ENCODE measurements at places on chromosomes 7 and 10. TPM values are rescaled to one million over a fixed set of nuclear protein-coding genes. Genes with fewer than 3 reads are reported as not detected.

- no peak for DNase-seq
Measured at GRCh38 chr10:35606430-35606829, 1.3 kb downstream of the GJD4 start.

DNA sequence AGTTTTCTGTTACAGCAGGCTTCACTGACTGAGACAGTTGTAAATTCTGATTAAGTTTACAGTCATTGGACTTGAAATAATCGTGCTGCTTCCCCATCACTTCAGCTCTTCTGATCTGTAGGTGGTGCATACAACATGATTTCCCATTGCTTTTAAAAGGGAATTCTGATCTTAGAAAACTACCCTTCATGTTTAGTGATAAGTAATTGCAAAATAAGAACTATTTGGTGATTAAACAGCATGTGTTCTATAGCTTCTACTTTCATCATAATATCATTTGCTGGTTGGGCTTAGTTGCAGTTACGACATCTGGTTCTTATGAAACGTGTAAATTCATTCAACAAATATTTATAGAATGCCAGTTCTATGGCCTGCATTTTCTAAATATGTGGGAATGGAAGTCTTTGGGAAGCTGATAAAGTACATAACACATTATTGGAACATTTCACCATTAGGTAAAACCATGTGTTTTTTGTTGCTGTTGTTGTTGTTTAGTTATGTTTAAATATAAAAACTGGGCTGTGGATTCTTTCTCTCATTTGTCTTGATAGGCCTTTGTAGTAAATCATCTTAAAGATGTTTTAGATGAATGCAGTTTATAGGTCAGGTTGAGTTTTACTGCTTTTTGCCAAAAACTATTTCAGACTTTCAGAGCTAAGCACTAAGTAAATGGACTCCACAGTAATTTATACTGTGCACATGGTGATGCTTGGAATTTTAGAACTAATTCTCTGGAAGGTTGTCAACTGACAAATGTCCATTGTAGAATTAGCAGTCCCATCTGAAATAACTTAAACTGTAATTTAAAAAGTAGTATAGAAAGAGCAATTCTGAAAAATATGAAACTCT, 13.1 kb downstream of the GNAI1 start:
- DNase-seq: peak; percentile 69

DNA sequence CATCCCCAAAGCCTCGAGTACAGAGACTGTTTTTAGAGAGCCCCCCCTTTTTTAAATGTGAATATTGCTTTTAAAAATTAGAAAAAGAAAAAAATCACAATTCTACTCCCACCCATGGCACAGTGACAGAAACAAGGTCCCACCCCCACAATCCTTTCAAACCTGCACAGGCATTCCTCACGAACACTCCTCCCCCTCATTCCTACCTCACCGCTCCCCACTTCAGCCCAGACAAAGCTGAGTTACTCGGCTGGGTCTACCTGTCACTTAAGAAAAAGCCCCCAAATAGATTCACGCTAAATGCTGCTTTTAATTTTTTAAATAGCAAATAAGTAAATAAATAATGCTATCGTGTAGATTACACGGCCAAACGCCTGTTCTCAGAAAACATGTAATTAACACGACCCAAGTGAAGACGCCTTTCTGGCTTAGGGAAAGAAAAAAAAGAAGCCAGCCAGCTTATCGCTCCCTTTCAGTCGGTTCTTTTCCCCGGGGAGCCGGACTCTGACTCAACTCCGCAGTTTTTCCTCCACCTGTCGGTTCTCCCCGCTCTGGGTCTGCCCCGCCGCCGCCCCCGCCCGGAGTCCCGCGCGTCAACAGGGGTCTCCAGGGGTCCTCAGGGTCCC, 739 bp downstream of the MPP7 start:
- no peak for DNase-seq

DNA sequence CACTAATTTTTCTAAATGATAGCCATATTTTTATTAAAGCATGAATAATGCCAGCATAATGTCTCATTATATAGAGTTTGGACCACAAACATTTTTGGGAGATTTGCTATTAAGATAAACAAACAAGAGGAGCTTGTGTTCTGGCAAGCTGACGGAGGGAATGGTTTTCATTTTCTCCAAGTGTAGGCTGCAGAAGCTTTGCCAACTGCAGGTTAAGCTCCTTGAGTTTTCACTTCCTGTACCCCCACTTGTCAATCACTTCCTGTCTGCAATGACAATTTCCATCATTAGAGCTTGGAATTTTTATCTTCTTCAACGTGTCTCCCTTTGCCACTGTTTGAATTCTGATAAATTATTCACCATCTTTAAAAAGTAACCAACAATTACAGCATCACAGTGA, 13.4 kb downstream of the EBF3 start:
- no peak for DNase-seq

GRCh38 chr7:100863406-100863950, 3.7 kb upstream of the TRIP6 start:
- DNase-seq: no peak

- peak; percentile 70 for DNase-seq
Measured at GRCh38 chr7:44073664-44074348, 8.4 kb upstream of the PGAM2 start.

DNA sequence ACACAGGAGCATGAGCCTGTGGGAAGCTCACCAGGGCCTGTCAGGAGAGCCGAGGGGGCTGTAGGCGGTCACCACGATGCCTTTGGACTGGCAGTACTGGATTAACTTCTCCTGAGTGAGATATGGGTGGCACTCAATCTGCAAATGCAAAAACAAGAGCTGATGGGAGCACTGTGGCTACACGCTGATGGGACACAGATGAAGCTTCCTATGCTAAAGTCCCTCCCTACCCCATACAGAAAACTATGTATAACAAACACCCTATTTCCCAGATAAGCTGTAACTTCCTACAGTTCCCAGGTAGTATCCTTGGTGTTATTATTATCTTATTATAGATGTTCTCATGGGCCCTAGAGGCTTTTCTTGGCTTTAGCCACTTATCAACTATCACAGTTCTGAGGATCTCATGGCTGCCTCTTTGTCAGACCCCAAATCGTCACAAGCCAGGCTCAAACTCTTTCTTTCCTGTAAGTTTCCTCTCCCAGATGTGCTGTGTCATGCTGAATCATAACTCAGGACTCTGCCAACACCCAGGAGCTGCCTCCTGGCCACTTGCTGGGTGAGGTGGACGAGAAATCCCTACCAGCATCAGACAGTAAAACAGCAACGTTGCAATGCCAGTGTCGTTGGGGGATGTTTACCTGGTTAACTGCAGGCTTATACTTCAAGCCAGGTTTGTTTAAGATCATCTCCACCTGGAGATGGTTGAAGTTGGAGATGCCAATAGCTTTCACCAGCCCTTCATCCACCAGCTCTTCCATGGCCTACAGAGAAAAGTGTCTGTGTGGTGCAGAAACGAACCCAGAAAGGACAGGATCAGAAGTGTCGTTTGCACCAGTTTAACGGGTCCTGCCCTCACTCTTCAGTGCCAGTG, 10.3 kb downstream of the AKR1B1 start:
- peak; percentile 94 for DNase-seq

DNA sequence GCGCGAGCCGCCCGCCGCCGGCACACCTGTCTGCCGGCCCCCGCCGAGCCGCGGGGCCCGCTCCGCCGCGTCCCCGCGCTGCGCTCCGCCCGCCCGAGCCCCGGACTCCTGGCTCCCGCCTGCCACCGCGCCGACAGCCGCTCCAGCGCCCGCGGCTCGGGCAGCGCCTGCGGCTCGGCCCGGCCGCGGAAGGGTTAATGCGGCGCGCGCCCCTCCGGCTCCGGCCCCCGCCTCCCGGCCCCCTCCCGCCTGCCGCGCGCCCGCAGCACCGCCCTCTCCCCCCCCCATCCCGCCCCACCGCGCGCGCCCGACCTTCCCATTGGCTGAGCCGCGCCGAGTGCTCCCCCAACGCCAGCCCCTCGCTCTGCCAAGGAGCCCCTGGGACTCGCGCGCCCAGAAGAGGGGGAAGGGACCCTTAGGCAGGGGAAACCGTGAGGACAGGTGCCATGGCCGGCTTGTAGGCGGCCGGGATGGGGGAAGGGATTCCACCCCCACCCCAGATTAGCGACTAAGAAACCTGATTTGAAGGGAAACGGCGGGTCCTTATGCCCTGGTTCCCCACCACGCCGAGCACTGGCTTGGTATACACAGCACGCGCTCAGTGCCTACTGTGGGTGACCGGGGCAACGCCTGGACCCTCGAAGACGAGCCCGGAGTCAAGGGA, at the start of gene KCNH2:
Gene KCNH2 (minus strand): TSS at position 196 of the 664 bp plus-strand sequence. CDS start 408 bp downstream, outside the sequence.
- DNase-seq: no peak

- DNase-seq: no peak
Measured at GRCh38 chr10:120382360-120382759, 74.7 kb upstream of the PLPP4 start.

- DNase-seq: no peak
Measured at GRCh38 chr7:8056439-8056838, 87.8 kb downstream of the GLCCI1 start.

GRCh38 chr7:35736725-35737124, 41.8 kb upstream of the HERPUD2 start:
- peak; percentile 34 for DNase-seq

- no peak for DNase-seq
Measured at GRCh38 chr7:135998081-135998480, 20.9 kb upstream of the MTPN start.

DNA sequence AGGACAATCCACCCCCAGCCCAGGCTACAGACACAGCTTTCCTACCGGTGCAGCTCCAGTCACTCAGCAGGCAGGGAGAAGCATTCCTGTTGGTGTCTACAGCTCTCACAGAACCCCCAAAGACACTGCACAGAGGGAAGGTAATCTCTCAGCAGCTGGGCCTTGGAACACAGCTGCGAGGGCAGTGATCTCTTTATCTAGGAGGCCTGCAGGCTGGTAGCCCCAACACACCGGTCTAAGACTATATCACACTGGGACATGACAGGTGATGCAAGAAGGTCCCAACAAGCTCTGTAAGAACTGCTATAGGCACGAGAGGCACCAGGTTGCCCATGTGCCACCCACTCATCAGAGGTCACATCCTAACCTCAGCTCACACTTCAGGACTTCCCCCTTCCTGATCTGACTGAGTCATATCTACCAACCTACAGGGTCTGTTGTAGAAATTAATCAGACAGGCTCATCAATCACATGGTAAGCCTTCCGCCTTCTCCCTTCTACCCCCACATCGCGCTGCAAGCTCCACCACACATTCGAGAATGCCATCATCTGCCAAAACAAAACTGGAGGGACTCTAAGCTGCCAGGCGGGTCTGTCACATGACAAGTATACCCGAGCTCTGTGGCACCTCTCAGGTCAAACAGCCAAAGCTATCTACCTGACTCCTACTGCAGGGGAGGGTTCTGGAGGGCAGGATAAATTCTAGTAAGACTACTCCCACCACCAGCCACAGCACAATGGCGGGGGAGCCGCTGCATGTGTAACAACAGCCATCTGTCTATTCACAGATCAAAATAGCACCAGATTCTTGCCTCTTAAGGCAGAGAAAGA, 26.1 kb downstream of the FAM53B start:
- no peak for DNase-seq

- peak; percentile 10 for DNase-seq
Measured at GRCh38 chr7:117582219-117582704, 102.4 kb downstream of the CFTR start.

- DNase-seq: no peak
Measured at GRCh38 chr10:20257422-20257821, 441.2 kb downstream of the PLXDC2 start.

DNA sequence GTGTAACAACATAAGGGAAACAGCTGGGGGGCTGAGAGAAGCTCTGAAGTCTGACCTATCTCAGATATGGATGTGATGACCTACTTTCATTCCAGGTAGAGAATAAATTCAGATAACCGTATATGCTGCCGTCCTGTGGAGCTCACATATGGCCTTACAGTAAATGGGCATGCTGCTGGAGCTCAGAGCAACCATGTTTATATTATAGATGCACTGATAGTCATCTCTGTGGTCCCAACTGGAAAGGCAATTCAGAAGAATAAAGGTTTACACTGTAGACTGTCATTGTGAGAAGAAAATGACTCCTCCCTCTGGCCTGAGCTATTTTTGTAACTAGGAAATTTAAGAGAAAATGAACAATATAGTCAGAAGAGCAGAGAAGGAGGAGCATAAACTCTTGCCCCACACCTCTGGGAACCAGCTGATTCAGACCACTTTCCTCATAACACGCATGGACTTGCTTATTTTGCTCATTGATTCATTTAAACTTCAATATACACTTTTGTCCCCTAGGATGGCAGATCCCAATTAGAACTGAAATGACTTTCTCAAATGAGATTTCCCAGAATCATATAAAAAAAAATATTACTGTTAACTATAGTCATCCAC, 69.9 kb upstream of the NXPH1 start:
- no peak for DNase-seq

GRCh38 chr7:122310119-122311021, 5.8 kb upstream of the FEZF1 start:
- no peak for DNase-seq

GRCh38 chr10:124156524-124157260, 63.3 kb upstream of the CHST15 start:
- DNase-seq: no peak

- no peak for DNase-seq
Measured at GRCh38 chr10:58840840-58841435, 328.3 kb downstream of the BICC1 start.

- DNase-seq: no peak
Measured at GRCh38 chr7:92964141-92964540, 127.8 kb upstream of the CDK6 start.

DNA sequence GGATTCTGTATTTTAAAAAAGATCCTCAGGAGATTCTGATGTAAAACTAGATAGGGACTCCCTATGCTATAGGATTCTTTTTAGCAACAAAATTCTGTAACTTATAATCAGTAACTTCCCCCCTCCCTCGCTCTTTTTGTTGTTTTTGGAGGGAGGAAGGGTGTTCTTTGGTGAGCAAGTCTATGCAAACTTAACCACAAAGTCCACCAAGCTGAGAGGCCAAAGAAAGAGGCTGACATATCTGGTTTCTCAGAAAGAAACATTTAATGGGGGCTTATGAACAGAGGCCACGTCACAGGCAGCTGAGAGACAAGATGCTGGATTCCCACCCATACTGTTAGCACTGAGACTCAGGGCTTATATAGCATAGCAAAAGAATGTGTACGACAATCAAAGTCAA, 14.3 kb upstream of the ABCB5 start:
- DNase-seq: no peak

DNA sequence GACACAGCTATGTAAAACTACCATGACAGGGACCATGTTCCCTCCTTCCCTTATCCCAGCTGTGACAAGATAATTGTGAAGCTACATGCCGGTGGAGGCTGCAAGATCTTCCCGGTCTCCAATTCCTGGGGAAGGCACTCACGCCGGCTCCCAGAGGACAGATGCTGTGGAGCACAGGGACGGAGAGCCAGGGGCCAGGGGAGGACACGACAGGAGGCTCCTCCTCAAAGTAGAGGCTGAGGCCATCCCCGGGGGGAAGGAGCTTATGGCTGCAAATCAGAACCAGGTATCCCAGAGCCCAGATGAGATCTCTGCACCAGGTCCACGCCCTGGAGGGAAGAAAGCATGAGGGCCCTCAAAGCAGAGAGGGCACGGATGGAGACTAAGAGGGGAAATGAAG, 286.2 kb downstream of the TCERG1L start:
- no peak for DNase-seq

Gene CPA2
- not detected for total RNA-seq

Gene TEX47
- total RNA-seq: not detected

Gene SLC26A3
- not detected for total RNA-seq

Gene TMEM270
- total RNA-seq: not detected

Gene TFPI2
- 40.5 TPM for total RNA-seq

Gene ZPBP
- total RNA-seq: not detected

Gene CREM
- 22.5 TPM for total RNA-seq

Gene AKR1E2
- total RNA-seq: 0.59 TPM

Gene VAX1
- total RNA-seq: not detected

Gene CNPY1
- total RNA-seq: not detected

Gene ANLN
- 122 TPM for total RNA-seq

Gene PALD1
- not detected for total RNA-seq

Gene AOAH
- not detected for total RNA-seq
